H54 (cell line): ENCODE measurements at places on chromosomes 12 and 14.
A peak's percentile ranks its signal among the peaks of the same experiment; 100 is the strongest.

GRCh38 chr12:5546616-5547015, 114.7 kb downstream of the NTF3 start:
- DNase-seq: no peak

GRCh38 chr12:108895220-108895802, 15.4 kb downstream of the DAO start:
- DNase-seq: no peak

DNA sequence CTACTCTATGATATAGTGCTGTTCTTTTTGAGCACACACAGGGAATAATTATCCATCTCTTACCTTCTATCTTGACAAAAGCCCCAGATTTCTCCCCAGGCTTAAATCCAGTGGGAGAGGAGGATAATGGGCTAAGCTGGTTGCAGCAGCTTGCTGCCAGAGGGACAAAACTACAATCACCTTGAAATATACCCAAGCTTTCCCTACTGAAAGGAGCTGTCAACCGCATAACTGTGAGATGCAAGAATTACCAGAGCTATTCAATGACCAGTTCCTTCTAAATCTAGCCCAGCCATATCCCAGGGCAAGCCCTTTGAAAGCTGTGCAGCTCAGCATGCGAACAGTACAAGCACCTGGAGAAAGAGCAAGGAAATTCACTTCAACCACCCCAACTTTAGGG, 943 bp upstream of the MGAT4C start:
- DNase-seq: no peak

- peak; percentile 26 for DNase-seq
Observed at GRCh38 chr12:116142936-116143898, 134.3 kb downstream of the MED13L start.

DNA sequence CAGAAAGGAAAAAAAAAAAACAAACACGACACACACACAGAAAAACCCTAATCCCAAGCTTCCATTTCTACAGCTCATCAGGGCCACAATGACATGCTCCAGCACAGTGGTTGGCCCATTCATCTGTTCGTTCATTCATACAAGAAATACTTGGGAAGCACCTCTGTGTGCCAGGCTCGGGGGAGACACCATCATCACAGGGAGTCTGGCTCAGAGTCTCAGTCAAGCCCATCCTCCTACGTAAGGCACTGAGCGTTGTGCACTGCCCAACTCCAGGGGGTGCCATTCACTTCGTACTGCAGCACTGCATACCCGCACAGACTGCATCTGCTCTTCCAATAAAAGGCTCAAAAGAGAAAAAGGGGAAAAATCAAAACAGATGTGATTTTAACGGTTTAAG, 15.3 kb downstream of the VPS37B start:
- no peak for DNase-seq

- no peak for DNase-seq
Observed at GRCh38 chr14:33120966-33121365, 182.3 kb downstream of the NPAS3 start.

DNA sequence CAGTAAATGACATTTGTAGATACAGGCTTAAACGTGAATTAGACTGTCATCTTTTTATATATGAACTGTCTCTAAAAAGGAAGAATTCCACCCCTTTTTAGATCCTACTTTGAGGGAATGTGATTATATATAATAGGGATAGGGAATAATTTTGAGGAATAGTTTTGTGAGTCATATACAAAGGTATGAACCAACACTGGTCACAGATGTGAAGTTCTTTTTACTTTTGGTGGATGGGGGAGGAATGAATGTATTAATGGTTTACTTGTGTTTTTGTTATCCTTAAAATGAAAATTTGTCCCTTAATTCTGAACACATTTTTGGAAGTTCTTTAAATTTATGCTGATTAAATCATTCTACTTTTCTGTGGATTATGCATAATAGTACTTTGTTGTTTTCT, 30.4 kb downstream of the FRS2 start:
- no peak for DNase-seq
